Ovary (tissue), 10 donors: ENCODE measurements at places on chromosomes 2 and 18.

- peak; percentile 11 for DNase-seq
Measured at GRCh38 chr2:161017780-161018470, 142.3 kb upstream of the TANK start.

- DNase-seq, result no peak
Measured at GRCh38 chr2:226791056-226791486, 8.5 kb downstream of the IRS1 start.

DNA sequence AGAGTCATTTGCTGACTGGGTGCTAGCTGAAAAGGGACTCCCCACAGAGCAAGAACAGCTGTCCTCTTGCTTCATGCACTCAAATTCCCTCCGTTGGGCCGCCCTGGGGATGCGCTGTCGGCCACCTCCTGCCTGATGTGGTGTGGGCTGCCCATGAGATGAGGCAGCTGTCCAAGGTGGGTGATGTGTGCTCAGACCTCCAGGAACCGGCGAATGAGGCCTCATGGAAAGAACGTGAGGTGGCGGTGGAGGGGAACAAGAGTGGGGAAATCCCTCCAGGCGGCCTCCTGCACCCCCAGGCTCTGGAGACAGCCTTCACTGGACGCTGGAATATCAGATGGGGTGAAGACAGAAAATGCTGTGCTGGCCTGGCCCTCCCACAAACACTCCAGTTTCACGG lies 79.8 kb downstream of the LONRF2 start:
- DNase-seq, result no peak

- no peak for DNase-seq
Measured at GRCh38 chr2:37645836-37646235, 25.6 kb downstream of the CDC42EP3 start.

DNA sequence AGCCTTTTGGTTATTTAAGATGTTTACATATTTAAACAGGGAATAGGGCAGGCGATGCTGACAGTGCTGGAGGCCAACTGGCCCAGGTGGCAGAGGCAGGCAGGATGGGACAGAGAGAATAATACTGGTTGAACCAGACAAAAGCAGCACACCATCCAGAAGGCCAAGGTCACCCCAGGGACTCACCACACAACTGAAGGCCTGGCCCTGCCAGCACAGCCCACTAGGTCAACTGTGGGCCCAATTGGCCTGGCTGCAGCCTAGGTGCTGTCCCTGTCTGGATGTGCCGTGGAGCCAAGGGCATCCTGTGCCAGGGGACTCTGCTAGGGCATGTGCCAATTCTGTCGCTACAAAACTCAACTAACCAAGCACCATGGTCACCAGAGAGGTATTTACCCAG lies 69.2 kb downstream of the RNF152 start:
- DNase-seq, result no peak
